ENCODE measurements at places on chromosomes 4 and X.

DNA sequence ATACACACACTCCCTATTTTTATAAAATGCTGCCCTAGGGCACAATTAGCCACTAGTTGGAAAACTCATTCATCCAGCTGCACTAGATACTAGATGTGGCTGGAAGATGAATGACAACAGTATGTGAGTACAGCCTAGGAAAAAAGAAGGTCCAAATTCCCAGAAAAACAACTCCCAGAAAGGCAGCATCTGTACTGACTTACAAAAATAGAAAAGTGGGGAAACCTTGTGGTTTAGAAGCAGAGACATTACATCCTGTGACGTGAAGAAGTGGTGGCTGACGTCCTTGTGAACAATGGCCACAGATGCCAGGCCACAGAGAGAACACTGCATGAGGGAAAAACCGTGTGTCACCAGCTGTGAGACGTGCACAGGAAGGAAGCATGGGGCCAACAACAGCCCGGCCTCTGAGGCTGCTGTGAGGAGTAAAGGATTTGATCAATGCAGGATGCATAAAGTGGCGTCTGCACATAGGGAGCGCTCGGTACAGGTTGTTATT, 81.2 kb downstream of the SPRY1 start:
- no peak for DNase-seq

DNA sequence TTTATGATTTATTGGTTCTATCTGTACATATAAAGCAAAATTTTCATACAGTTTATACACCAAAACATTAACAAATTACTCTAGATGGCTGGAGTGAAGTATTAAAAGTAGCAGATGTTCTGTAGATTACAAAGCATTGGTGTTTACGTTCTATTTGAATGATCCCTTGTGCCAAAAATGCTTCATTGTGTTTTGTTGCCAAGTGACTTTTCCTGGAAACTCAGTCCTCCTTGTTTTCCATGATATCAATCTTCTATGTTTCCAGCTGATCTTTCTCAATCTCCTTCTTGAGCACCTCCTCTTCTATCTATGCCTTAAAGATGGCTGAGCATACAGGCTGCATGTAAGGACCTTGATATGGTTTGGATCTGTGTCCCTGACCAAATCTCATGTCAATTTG, 263.6 kb upstream of the CTSO start:
- no peak for DNase-seq

DNA sequence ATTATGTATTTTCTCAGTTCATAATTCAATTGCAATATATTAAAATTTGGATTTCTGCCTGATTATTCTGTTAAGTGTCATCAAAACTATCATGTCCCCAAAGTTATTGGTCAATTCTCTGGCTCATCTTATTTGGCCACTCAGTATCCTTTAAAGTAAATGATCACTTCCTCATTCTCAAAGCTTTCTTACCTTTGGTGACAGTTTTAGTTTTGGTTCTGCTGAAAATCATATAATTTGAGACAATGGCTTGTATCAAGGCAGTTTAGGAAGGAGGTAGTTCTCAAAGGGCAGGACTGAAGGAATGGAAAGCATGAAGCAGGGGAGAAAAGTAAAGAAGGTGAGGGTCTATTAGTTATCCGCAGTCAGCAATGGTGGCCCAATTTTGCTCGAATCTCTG, 1832.1 kb downstream of the ARAP2 start:
- no peak for DNase-seq

GRCh38 chr4:111836601-111837000, 308.7 kb upstream of the FAM241A start:
- no peak for DNase-seq

GRCh38 chr4:133800966-133801365, 400.6 kb downstream of the PABPC4L start:
- no peak for DNase-seq

DNA sequence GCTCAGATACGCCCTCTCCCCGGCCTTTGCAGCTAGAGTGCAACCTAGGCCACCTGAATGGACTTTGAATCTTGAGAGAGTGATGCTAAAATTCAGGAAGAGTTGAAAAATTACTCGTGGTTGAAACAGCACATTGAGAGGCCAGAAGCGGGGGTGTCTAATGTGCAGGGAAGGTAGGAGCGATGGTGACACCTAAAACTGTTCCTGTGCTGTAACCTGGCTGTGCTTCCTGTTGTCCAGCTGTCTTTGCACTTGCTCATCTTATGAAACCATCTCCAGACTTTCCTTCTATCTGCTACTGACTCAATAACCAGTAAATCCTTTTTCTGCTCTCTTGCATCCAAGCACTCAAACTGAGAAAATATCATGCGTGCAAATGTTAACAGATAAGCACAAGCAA, 106.4 kb upstream of the RPS6KA3 start:
- no peak for DNase-seq

DNA sequence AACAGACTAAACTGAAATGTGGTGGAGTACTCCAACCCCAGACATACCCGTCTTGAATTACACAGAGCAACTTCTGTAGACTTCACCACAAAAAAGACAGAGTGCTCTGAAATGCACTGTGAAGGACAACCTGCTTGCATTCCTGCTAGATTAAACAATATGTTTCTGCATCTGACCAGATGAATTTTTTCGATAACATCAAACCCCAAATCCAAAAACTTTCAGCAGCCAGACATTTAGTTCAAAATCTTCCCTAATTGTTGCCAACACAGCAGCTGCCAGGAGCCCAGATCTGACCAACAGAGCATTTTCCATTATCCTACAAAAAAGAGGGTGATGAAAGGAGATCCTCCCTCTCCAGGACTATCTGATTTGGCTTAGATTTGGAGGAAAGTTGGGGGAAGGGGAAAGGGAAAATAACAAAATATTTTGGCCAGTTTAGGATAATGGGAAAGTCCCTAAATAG, 356.5 kb downstream of the PDGFC start:
- no peak for DNase-seq

- no peak for DNase-seq
These were observed 77.1 kb downstream of the TBCK start for GRCh38 chr4:106238820-106239420.

DNA sequence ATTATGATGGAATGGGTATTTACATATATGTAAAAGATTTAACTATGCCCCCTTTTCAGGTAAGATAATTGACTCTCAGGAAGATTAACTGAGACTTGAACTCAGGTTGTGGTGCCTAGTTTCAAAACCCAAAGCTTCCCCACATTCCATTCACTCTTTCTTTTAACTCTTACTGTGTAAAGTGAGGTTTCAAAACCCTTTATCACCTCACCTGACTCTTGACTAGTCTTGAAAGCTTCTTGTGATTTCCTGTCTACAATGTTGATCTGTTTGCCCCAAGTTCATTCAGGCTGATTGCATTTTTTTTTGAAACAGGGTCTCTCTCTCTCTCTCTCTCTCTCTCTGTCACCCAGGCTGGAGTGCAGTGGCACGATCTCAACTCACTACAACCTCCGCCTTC, 40.5 kb upstream of the RAPGEF2 start:
- no peak for DNase-seq

DNA sequence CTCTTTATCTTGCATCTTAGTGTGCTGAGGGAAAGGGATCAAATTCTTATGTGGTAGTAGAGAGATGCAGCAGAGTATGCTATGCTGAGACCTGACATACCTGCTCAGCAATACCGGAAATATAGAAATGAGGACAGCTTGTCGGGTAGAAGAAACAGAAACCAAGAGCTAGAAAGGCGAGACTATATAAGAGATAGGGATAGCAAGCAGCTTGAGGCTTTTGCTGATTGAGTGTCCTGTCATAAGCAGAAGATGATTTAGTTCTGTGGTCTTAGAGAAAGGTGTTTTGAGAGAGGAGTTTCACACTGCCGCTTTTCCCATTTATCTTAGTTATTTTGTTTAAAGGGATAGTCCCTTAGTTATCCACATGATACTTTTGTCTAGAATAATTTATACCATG, 31.7 kb downstream of the USP9X start:
- DNase-seq = no peak

- no peak for DNase-seq
These were observed 815.4 kb upstream of the PCDH10 start for GRCh38 chr4:132333724-132334047.

DNA sequence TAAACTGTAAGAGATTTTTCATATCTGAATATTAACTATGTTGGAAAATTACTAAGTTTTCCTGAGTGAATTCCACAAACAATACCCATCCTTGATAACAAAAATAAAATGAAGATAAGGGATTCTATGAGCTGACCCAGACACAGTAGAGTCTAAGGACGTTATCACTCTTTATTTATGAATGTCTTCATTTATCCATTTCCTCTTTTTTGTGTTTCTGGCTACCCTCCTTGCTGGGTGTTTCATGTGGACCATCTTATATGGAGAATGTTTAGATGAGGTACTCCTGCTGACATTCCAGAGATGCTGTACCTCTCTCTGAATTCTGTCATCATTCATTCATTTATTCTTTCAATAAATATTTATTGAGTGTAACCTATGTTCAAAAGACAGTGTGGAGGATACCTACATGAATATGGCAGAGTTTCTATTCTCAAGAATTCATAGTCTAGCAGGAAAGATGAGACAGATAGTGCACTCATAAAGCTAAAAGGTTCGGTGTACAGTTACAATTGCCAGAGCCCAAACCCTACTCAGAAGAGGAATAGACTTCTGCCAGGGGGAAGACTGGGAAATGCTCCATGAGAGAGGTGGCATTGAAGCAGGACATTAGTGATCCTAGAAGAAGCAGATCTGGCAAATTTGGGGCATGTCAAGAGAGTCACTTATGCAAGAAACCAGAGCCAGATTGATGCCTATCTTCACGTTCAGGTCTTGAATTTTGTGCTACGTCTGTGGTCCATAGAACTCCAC, 195.8 kb downstream of the MAML3 start:
- DNase-seq = no peak

DNA sequence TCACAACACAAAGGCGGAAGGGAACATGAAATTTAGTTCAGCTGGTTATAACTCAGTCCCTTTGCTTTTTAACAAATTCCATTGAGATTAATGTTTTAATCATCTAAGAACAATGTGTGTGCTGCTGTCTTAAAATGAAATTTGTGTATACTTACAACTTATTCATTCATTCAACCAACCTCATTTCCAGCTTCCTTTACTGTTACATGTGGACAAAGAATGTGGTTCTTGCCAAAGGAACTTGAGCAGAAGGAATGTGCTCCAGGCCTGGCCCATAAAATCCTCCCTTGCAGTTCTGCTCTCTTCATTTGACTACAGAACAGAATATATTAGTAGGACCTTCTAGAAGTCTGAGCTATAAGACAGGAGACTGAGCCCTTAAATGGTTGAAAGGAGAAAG, 176.8 kb upstream of the GLRA2 start:
- no peak for DNase-seq

All from amygdala (tissue), 56 donors.